ENCODE measurements at places on chromosomes 5 and 9.
A peak's percentile ranks its signal among the peaks of the same experiment; 100 is the strongest.

- DNase-seq, result peak; percentile 70
Measured at GRCh38 chr9:137276473-137277328, 825 bp upstream of the TOR4A start.

- DNase-seq, result no peak
Measured at GRCh38 chr5:121182788-121183490, 668.7 kb upstream of the FTMT start.

GRCh38 chr5:60488466-60489130 lies 211.4 kb downstream of the DEPDC1B start:
- no peak for DNase-seq

GRCh38 chr9:6667633-6668280 lies 22.2 kb upstream of the GLDC start:
- peak; percentile 9 for DNase-seq

DNA sequence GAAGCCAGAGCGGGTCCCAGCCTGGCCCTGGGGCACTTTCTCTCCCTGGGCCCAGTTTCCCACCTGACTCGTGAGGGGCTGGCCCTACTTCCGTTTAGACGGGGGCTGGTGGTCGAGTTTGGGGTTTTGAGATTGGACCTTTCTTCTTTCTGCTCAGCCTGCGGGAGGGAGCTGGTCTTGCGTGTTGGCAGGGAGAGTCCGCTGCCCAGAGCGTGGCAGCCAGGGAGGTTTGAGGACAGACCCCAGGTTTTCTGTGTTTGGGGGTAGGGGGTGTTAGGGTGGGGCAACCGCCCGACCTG lies 6.0 kb upstream of the PITX1 start:
- DNase-seq, result no peak

DNA sequence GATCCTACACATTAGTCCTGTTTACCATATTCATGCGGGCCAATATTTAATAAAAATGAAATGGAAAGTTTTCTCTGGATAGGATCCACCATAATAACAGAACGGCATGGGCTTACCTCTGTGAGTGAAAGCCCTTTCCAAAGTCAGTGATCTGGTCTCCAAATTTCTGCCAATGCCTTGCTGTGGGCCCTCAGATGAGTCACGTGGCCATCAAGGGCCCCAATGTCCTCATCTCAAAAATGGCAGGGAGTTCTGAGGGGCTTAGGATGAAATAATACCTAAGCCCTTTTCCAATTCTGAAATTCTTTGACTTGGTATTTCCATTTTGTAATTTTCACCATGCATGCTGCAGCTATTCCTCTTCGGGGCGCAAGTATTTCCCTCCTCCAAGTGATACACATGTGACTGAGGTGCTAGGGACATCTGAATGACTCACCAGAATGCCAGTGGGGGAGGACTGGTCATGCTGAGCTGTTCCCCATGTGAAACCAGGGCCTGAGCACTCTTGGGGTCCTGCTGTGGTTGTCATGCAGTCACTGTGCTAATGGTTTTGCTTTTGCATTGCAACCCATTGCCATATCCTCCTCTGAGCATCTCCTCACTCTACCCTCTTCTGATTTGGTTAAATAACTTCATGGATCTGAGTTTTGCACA lies 35.0 kb downstream of the ITK start:
- DNase-seq, result no peak

DNA sequence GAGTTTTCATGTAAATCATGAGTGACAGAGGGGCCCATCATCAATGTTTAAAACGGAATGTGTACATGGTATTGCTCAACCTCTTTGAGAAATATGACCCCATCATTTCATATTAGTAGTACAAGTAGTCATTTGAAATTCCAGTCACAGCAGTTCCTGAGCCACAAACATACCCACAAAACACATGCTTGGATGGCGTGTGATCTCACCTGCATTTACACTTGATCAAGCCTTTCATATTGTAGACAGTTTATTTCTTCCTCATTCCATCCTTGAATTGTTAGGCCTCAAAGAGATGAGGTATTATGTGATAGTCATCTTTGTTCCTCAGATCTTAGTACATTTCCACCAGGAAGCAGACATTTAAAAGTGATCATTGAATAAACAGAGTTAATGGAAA lies 96.8 kb upstream of the TAS2R1 start:
- DNase-seq, result no peak

DNA sequence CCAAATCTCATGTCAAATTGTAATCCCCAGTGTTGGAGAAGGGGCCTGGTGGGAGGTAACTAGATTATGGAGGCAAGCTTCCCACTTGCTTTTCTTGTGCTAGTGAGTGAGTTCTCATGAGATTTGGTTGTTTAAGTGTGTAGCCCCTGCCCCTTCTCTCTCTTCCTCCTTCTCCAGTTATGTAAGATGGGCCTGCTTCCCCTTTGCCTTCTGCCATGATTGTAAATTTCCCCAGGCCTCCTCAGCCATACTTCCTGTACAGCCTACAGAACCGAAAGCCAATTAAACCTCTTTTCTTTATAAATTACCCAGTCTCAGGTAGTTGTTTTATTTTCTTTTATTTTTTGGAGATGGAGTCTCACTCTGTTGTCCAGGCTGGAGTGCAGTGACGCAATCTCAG lies 18.2 kb upstream of the TXNDC8 start:
- DNase-seq, result no peak

- no peak for DNase-seq
Measured at GRCh38 chr5:169571355-169571754, 12.2 kb upstream of the SPDL1 start.

- DNase-seq, result no peak
Measured at GRCh38 chr5:17115855-17116254, 101.6 kb upstream of the BASP1 start.

GRCh38 chr9:133707763-133708245 lies 30.3 kb downstream of the SARDH start:
- peak; percentile 85 for DNase-seq

- DNase-seq, result no peak
Measured at GRCh38 chr5:103295871-103296270, 37.3 kb downstream of the MACIR start.

DNA sequence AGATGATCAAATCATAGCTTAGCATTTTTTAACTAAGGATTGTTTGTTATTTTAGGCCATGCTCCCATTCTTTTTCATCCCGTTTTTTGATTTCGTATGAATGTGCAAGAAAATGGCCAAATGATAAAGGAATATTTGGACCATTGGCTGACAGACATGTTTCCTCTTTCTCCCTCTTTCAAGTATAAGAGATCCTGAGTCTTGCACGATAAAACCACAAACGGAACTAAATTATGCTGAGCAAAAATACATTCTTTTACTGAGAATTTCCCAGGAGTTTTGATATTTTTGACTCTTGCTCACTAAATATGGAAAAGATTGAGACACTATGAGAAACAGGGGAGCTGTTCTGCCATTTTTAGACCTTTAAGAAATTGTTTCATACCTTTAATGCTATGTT lies 90.4 kb upstream of the KLF9 start:
- DNase-seq, result no peak

DNA sequence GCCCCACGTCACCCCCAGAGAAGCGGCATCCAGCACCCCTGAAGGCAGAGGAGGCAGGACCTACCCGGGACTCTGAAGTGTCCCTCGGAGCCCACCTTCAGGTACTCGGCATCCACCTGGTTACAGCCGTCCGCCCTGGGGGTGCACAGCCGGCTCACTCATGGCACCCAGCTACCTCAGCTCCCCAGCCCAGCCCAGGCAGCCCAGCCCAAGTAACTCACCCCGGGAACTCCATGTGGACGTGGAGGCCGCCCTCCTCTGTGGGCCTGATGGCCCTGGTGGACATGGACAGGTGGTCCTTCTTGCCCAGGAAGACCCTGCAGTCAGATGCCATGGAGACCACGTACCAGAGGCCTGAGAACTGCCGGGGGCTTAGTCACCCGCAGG lies 676 bp downstream of the LCN15 start:
- no peak for DNase-seq

DNA sequence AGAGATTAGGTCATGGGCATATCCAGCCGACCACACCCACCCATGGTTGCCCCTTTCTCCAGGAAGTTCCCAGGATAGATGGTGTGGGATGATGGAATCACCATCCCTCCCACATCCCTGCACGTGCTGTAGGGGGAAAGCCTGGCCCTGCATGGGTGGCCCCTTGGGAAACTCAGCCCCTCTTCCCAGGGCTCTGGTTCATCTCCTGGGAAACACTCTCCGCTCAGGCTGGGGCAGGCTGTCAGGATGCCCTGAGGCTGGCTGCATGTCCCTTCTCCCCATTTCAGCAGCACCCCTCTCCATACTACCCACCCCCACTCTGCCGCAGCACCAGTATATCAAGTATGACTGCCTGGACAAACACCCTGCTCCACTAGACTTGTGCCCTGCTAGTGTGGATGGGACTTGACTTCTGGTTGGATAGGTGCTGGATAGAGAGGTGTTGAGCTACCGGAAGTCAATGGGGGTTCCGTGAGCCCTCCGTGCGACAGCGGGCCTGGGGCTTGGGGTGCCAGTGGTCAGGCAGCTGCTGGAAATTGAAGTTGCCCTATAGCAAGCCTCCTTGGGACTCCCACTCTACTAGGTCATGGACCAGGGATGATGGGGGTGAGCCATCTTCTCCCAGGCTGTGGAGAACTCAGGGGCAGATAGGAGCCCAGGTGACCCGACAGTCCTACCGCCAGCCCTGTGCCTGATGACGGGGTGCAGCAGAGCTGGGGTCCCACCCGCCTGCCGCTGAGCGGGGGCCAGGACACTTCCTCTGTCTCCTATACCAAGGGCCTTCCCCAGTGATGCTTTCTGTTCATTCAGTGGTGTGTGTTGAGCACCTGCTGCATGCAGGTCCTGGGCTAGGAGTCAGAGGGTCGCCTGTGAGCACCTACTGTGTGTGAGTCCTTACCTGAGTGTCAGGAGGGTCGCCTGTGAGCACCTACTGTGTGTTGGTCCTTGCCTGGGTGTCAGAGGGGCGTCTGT lies 69.4 kb upstream of the COL5A1 start:
- DNase-seq, result peak; percentile 54

DNA sequence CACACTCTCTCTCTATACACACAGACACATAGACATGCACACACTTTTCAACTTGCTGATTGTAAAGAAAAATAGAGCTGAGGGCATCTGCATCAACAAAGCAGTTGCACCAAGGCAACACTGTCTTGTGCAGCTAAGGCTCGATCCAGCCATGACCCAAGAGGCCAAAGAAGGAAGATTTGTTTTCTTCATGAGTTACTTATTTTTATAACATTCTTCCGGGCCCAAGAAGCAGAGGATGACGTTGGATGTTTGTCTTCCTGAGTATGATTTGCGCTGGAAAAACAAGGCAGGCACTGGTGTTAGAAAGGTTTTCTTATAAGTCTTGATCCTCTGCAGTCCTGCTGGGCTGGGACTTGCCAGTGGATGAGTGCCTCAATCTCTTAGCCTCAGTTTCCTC lies 344.1 kb downstream of the ADAMTS6 start:
- no peak for DNase-seq

- DNase-seq, result no peak
Measured at GRCh38 chr9:98567540-98568233, 141.0 kb downstream of the GABBR2 start.

- DNase-seq, result peak; percentile 74
Measured at GRCh38 chr5:103808464-103809106, 246.0 kb upstream of the NUDT12 start.

- peak; percentile 51 for DNase-seq
Measured at GRCh38 chr5:43627028-43627427, 24.0 kb downstream of the NNT start.

DNA sequence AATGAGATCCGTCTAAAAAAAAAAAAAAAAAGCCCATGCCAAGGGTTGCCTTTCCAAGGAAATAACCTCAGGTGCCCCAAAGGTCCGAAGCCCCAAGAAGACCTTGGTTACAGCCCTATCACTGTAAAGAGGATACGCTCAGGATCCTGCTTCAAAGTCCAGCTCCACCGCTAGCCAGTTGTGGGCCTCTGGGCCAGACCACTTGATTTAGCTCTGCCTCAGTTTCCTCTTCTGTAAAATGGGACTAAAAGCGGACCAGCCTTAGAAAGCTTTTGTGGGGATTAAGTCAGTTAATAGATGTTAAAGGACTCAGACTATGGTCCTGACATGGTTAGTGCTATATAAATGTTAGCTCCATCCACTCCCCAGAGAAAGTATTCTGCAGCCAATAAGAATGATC lies 48.7 kb upstream of the ORM1 start:
- DNase-seq, result no peak

- no peak for DNase-seq
Measured at GRCh38 chr9:111825468-111826145, 30.9 kb upstream of the SHOC1 start.

DNA sequence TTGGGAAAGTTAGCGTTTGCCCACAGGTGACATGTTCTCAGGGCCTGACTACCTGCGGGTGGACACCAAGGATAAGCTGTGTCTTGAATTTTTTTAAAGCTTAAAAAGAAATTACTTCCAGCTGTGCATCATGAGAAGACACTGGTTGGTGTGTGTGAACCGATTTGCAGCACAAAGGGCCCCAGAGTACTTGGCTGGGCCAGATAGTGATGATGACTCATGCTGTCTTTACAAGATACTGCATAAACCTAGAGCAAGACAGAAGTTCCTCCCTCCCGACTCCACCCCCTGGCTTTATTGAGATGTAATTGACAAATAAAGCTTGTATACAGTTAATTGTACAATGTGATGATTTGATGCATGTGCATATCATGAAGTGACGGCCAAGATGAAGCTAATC lies 212.8 kb downstream of the NXNL2 start:
- no peak for DNase-seq

GRCh38 chr5:147939431-147940114 lies 33.2 kb upstream of the C5orf46 start:
- DNase-seq, result no peak

DNA sequence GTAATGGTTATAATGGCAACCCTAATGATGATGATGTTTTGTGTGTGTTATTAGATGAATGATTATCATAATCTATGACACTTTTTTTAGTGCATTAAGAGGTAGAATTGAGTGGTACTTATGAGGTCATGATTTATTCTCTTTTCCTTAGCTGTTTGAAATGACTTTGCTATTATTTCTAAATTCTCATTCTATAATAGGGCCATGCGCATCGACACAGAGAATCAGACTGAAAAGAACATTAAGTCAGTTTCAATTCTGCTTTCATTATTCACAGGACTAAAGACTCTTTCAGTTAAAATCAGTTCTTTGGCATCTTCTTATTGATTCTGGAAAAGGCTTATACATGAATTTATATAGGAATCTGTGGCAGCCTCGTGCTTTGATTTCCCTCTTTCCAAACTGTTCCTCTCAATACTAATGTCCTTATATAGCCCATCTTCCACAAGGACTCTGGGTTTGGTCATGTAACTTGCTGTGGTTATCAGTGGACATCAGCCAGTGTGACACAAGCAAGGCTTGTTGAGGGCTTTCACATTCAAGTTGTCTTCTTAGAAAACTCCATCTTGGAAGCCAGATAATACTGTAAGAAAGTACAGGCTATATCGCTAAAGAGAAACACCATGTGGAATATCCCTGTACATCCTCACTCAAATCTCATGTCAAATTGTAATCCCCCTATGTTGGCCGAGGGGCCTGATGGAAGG lies 140.3 kb upstream of the CHD1 start:
- DNase-seq, result no peak

DNA sequence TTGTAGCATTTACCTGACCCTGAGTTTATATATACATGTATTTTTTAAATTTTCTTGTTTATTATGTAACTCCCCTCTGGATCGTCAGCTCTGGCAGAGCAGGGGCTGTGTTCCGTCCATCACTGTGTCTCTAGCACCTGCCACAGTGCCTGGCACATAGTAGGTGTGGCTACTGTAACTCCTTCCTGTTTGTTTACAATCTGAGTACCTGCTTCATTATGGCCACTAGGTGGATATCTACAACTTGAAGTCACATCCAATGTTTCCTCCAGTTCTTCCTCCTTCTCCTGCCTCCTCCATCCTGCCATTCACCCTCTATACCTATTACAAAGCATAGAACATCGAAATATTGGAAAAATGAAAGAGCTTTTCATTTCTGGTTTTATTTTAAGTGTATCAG lies 14.2 kb upstream of the PPP1R2B start:
- no peak for DNase-seq

GRCh38 chr5:179385914-179386313 lies 40.7 kb upstream of the ADAMTS2 start:
- DNase-seq, result no peak

Data from NCI-H2171 treated with DMSO at 0.1 percent for 48 hours (cell line).